Stimulated activated CD4-positive, alpha-beta T cell treated with anti-CD3 and anti-CD28 coated beads, TNF-alpha, amount 100 ng/mL, for 1 hour (primary cell): ENCODE measurements at places on chromosomes 11 and 22.

DNA sequence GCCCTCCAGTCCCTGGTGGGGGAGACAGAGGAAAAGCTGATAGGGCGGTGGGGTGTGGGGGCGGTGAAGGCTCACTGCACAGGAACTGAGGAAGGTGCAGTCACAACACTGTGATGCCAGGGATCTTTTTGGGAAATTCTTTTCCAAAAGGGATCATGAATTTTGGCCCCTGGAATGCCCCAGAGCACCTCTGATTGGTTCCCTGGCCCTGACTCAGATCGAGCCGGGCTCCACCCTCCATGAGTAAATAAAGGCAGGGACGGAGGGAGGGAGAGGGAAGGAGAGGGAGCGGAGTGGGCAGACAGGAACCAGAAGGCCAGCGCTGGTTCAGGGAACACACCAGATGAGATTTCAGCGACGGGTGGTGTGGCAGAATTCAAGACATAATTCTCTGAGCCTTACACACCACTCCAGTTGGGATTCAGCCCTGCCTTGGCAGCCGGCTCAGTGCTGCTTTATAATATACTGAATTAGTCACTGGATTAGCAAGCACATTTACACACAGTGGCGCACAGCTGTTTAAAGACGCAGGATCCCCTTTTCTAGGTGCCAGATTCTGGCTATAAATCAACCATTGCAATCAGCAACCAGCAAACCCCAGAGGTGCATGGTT is 80.3 kb downstream of the ETS1 start:
- no peak for DNase-seq

GRCh38 chr11:29963036-29963435 is 53.8 kb downstream of the KCNA4 start:
- no peak for DNase-seq

DNA sequence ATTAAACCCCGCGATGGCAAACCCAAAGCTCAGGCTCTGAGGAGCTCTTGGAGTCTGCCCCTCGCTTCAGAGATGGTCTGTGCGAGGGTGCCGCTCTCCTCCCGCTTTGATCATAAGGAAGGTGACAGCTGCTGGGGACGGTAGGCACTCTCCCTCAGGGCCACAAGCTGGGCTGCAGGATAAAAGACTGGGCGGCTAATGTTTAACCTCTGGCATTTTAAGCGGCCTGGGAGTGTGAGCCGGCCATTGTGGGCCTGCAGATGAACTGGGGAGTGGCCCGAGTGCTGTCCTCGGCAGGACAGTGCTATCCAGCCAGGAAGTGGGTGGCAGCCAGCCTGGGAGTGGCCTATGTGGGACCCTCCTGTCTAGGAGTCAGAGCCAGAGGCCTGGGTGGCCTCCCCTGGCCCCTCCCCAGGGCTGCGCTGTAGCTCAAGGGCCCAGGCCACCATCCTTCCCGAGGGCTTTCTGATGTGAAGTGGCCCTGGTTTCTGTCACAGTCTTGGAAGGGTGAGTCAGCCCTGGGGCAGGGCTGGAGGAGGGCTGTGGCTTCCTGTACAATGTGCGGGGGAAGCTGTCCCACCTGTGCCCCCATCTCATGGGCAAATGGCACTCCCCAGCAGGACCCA is 58.7 kb upstream of the PRODH start:
- no peak for DNase-seq

- DNase-seq: no peak
Observed at GRCh38 chr11:86990515-86990914, 35.3 kb upstream of the FZD4 start.

DNA sequence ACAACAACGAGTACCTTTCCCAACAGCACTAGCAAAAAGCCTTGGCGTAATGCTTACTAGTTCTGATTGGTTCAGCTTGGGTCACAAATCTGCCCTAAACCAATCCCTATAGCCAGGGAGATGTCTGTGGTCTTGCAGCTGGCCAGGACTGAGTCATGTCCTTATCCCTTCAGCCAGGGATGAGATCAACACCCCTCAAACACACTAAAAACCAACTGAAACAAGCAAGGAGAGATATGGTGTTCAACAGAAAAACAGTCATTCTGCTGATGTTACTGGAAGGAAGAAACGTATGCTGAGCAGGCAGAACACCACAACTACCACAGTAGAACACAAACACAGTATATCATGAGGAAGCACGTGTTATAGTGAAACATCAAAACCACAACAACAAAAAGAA is 375.6 kb downstream of the LARGE1 start:
- DNase-seq: no peak

GRCh38 chr11:130178441-130179339 is 19.1 kb downstream of the ST14 start:
- no peak for DNase-seq

DNA sequence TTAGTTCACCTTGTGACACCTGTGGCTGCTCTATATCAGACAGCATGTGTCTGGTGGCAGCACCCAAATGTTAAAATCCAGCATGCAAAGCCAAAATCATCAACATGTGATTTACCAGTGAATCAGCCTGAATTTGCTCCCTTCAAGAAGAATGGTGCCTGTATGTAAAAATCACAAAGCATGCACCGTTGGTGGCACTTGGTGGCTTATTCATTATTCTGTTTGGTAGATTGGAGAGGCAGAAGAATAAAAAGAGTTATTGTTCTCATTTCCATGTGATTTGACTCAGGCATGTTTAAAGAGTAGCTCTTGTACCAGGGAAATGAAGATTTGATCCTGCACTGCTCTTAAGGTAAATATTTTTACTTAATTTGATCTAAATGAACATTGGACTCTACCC is 143.9 kb upstream of the MPPED2 start:
- no peak for DNase-seq

DNA sequence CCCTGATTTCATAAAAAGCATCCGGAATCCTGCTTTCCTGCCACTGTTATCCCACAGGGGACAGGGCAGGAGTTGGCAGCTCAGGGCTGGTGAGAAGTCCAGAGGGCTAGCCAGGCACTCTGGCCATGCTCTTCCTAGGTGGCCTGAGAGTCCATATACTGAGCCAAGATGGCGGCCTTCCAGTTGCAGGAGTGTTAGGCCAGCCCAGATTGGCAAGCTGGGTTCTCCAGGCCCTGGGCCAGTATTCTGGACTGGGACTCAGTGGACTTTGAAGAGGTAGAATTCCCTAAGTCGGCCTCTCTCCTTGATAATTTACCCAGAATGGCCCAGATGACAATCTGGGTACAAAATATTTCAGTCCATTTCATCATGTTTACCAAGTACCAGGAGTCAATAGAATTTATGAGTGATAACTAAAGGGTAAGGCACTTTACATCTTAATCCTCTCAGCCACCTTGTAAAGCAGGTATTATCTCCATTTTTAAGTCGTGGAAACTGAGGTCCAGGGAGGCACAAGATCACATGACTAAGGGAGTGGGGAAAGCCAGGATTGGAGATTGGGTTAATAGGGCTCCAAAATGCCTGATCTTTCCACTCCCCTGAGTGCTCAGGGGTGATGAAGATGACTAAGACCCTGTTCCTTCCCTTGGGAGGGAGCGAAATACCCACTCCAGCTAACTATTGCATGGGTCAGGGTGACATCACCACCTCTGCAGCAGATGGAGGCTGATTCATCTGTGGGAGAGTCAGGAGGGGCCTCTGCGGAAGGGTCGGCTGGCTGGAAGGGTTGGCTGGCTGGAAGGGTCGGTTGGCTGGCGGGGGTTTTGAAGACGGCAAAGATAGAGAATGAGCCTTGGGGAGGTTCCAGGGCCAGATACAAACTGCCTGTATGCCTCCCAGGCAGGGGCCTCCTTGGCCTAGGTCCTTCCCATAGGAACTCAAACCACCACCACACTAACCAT is 1.2 kb upstream of the MICALL1 start:
- DNase-seq: no peak

- DNase-seq: no peak
Observed at GRCh38 chr11:2443406-2443805, 908 bp downstream of the TRPM5 start.

DNA sequence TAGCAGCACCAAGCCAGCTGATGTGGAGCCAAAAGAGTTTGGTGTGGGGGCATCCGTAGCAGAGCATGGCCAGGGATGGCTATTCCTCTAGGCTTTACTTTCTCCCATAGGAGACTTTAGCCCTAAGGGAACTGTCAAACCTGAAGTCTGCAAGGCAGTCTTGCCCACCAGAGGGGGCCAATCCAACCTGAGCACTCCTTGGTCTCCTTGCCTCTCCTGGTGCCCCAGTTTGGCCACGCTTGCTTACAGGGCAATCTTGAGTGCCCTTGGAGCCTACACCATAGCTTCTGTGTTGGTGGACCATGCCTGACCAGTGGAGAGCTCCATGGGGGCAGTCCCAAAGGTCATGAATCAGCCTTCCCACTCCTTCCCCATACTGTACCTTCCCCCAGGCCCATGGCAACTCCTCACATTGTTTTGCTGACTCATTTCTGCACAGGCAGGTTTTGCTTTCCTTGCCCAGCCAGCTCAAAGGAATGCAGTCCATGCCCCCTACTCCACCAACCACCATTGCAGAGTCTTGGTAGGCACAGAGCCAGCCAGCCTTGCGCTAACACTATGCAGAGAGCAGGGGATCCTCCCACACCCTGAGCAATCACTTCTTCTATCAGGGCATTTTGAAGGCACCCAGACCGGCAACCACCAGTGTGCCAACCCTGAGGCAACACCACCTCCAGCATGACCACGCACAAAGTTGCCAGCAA is 1421.2 kb upstream of the RAG2 start:
- no peak for DNase-seq
